T-helper 2 cell (primary cell): ENCODE measurements at places on chromosomes 6 and 20.
A peak's percentile ranks its signal among the peaks of the same experiment; 100 is the strongest.

GRCh38 chr6:161891542-161891941 lies 617.7 kb upstream of the AGPAT4 start:
- DNase-seq: no peak

GRCh38 chr6:81790034-81790433 lies 37.6 kb upstream of the TENT5A start:
- DNase-seq: no peak

DNA sequence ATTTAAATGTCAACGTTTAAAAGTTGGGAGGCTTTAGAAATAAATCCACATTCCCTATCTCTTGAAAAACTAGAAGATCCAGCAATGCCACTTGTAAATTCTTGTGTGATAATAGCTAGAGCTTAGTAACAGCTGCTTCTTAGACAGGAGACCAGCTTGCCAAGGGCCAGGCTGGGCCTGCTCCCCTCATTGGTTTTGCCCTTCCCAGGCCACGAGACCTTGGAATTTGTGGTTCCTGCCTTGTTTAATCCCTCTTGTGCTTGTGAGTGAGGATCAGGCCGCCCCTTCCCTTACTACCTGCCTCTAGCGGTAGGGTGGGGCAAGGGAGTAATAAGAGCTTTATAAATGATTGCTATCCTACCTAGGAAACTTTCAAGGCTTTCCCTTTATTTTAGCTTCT lies 363.5 kb downstream of the SYNE1 start:
- DNase-seq: no peak

- DNase-seq: no peak
Observed at GRCh38 chr20:13139459-13140150, 81.5 kb upstream of the ISM1 start.

GRCh38 chr6:21295506-21296240 lies 297.9 kb upstream of the SOX4 start:
- DNase-seq: no peak

DNA sequence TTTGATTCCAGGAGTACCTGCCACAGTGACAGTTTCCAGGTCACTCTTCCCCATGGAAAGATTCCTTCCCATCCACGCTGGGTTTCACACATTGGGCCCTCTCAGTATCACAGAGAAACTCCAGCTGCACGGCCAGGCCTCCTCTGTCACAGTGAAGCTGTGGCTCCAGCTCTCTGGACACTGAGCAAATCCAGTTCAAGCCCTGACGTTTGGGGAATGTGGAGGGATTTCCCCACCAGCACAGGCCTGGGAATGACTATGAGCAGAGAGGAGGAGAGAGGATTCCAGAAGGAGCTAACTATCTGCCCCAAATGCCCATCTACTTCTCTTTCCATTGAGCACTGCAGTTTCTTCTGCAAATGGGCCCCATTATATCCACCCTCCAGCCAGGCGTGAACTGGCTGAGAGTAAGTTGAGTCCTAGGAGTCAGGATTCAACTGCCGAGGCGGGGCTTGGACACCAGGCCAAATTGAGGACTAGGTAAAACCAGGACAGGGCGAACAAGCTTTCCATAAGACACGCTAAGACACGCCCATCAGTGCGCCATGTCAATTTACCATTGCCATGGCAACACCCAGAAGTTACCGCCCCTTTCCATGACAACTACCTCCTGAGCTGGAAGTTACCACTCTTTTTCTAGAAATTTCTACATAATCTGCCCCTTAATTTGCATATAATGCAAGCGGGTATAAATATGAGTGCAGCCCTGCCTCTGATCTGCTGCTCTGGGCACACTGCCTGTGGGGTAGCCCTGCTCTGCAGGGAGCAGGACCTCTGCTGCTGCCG lies 9.2 kb upstream of the BNIP5 start:
- DNase-seq: no peak

DNA sequence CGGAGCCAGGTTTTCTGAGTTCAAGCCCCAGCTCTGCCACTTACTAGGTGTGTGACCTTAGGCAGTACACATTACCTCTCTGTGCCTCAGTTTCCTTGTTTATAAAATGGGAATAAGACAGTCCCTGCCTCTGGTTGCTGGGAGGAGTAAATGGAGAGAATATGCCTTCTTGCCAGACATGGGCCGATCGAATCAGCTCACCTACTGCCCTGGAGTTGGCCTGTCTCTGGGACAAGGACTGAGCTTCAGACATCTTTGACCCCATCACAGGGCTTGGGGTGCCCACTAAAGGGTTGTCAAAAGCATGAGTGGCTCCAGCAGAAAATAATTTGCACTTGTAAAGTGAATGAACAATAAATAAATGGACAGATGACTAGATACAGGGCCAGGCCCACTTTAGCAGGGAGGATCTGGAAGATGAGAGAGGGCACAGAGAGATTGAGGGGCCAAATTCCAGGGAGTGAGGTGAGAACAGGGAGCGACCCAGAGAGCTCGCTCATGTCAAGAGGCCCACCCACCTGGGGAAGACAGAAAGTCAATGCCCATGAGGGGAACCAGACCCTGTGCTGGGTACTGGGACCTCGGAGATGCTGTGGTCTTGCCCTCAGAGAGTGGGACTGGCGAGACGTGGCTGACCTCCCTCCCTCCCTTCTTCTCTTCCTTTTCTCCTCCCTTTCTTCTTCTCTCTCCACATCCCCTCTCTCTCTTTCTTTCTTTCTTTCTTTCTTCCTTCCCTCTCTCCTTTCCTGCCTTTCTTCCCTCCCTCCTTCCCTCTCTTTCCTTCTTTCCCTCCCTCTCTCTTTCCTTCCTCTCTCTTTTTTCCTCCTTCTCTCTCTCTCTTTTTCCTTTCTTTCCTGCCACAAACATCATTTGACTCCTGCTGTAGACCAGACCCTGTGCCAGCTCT lies 3.9 kb upstream of the BPIFA2 start:
- no peak for DNase-seq

GRCh38 chr6:126477678-126478077 lies 137.8 kb downstream of the CENPW start:
- no peak for DNase-seq

- no peak for DNase-seq
Observed at GRCh38 chr6:158633127-158633526, 11.4 kb downstream of the DYNLT1 start.

DNA sequence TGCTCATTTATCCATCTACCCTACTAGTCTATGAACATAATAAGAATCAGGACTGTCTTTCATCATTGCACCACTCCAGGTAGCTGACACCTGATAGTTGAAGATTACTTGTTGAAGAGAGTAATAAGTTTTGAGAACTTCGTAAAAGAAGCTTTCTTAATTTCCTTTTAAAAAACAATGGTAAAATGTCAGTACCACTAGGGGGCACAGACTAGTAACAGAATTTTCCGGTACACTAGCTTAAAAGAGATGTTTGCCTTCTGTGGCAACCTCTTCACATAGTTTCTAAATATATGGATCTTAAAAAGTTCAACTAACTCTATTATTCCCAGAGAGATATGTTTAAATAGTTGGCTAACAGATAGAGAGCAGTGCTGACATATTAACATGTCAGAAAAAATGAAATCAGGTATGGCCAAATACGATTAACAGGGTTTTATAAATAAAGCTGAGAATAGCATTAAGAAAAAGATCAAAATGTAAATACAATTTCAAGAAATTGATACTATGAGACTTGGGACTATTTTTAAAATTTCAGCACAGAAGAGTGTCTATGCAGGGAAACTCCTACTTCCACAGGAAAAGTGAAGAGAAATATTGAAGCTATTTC lies 5.4 kb upstream of the KCNQ5 start:
- DNase-seq: no peak

- no peak for DNase-seq
Observed at GRCh38 chr6:39841291-39841690, 49.1 kb downstream of the DAAM2 start.

GRCh38 chr6:122081921-122082320 lies 317.5 kb upstream of the HSF2 start:
- DNase-seq: no peak

DNA sequence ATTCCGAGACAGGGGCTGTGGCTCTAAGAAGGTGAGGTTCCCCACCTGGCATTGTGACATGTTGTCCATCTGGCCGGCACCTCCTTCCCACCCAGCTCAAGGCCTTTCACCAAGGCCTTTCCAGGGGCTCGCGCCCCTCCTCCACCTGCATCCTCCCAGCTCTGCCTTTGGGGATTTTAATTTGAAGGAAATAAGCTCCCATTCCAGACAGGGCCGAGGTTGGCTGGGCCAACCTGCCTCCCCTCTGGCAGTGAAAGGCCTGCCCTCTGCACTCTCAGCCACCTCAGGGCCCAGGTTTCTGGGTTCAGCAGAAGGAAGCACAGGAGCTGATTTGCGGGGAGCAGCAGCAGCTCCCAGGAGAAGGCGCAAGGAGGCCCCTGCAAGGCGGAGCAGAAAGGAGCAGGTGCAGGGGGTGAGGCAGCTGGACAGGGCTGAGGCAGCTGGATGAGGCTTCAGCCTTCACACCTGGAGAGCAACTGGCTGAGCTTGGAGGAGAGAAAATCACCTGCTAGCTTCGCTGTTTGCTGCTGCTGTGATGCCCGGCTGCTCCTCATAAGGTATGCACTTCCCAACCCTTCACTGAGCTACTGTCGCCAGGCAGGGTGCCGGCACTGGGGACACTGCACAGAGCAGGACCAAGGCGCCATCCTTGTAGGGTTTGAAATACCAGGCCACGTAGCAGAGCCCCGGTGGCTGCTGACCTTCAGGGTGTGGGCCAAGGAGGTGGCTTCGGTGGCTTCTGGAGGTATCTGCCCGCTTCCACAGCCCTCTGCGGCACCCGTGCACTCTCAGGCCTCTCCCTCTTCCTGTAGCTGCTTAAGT lies 147.0 kb downstream of the SYNDIG1 start:
- no peak for DNase-seq

DNA sequence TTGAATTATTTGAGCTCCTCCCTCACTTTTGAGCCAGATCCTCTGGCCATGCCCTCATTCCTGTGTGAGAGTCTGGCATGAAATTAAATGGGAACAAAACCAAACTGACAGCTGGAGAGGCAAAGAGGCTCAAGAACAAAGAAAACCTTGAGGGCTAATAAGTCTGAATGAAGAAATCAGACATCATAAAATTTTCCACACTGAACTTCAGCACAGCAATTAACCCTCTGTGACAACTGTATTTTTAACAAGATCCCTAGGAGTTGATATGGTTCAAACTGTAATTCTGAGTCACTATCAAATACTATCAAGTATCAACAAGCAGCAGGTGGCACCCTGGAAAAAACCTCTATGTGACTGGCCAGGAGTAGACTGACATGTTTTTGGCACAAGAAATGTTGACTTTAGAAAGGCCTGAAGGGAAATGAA lies 109.4 kb upstream of the EMILIN3 start:
- no peak for DNase-seq

DNA sequence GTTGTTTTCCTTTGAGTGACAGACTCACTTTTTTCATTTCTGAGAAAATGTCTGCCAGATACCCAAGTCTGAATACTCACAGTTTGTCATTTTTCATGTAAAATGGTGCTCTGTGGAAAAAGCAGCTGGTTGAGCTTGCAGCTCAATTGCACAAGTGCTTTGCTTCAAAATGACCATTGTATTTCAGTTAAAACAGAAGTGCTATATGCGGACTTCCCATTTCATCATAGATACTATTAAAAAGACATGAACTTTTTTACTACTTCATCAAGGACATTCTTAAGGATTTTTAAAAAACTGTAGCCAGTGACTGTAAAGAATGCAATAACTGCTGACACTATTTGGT lies 61.5 kb downstream of the KCNS1 start:
- no peak for DNase-seq

- no peak for DNase-seq
Observed at GRCh38 chr6:2512802-2513201, 237.9 kb downstream of the MYLK4 start.

DNA sequence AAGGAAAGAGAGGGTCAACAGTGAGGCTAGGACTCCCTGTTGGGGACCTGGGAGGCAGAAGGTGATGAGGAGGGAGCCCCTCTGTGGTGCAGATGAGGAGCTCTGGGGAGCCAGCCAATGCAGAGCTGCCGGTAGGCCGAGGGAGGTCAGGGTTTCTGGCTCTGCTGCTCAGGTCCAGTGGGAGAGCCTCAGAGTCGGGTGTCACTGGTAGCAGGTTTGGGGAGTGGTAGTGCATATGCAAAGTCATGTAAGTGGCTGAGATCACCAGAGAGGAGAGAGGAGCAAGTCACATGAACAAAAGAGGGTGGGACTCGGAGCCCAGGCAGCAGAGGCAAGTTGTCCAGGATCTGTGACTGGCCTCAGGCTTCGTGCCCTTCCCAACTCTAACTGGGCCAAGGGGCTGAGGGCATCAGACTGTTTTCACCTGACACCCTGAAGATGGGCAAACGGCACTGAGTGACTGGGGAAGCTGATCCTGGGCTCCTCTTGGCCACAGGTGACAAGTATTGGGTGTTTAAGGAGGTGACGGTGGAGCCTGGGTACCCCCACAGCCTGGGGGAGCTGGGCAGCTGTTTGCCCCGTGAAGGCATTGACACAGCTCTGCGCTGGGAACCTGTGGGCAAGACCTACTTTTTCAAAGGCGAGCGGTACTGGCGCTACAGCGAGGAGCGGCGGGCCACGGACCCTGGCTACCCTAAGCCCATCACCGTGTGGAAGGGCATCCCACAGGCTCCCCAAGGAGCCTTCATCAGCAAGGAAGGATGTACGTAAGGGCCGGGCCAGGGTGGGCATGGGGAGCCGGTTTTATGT lies 6.6 kb downstream of the MMP24OS start:
- no peak for DNase-seq

- peak; percentile 54 for DNase-seq
Observed at GRCh38 chr20:45993197-45993951, 15.3 kb upstream of the MMP9 start.

DNA sequence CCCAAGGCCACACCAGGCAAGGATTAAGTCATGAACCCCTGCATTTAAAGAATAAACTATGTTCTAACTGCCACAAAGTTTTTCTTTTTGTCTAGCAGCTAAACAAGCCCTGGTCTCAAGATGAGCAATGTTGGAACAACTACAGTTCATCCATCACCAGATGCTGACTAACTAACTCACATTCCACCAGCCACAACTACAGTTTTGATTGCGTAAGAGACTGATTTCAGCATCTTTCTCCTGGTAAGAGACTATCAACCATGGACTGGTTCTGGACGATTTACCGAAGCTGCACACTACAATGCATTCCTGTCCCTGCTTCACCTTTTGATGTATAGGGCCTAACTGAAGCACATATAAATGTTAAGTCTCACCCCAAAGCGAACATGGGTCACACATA lies 43.0 kb downstream of the F13A1 start:
- DNase-seq: no peak

DNA sequence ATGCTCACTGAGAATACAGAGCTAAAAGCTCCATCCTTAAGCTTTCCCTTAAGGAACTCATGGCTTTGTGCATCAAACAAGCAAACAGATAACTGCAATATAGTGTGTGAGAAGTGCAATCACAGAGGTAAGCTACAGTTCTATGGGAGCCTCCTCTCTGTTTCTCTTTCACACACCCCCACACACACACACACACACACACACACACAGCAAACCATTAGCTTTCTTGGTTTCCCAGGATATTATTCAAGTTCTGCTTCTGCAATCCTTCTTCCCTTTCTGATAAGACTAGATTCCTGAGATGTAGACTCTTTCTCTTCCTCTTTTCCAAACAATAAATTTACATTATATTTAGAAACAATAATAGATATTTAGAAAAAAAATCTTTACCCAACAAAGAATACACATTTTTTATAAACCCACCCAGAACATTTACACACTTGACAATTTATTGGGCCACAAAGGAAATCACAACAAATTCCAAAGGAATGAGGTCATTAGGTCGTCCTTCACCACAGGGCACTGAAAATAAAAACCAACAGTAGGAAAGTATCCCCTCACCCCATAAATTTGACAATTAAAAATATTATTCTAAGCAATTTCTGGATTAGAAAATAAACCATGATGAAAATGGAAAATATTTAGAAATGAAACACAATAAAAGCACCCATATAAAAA lies 9.3 kb upstream of the GFOD1 start:
- DNase-seq: no peak
